ENCODE measurements at places on chromosomes 2 and 18. TPM values are rescaled to one million over a fixed set of nuclear protein-coding genes. Genes with fewer than 3 reads are reported as not detected.

DNA sequence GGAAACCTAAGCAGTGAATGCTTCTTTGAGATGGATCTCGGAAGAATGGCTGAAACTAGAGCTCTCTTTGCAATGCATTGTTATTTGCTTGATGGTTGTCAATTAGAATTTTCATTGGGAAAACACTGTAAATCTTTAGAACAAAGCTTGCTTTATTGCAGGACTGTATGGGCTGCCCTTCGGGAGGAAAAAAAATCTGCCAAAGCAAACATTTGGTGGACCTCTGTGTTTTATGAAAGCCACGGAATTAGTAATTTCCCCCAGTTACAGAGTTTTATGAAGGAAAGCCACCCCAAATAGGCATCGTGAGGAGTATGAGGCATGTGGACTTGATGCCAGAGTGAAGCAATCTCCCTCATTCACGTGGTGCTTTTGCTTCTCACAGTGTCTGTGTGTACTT, 33.5 kb downstream of the RHBDD1 start:
- no peaks in the 10 kb centered on the region for H3K27me3 ChIP-seq
- no peak for DNase-seq
- H3K4me1 ChIP-seq: no peaks in the 10 kb centered on the region
- H3K27ac ChIP-seq: no peak overlapping the region
- H3K4me3 ChIP-seq: no peak overlapping the region

DNA sequence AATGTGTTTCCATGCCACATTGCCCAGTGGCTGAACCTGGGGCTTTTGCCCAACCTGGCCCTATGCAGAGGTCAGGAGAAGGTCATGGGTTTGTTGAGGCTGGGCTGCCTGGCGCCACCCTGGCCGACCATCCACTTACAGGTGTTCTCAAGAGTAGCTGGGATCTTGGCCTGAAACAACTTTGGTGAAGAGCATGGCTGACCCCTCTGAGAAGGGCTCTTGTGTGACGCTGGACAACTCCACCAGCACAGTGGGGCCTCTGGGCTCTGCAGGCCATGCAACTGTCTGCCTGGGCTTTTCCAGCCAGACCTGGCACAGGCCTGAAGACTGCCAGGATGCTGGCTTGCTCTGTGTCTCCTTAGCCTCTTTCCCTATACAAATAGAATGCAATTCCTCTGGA, 76.4 kb upstream of the ZNG1B start:
- H3K4me3 ChIP-seq: no peak overlapping the region
- no peaks in the 10 kb centered on the region for H3K4me1 ChIP-seq
- no peak for DNase-seq
- no peaks in the 10 kb centered on the region for H3K36me3 ChIP-seq
- no peaks in the 10 kb centered on the region for H3K27me3 ChIP-seq

GRCh38 chr18:75240433-75240832, 29.8 kb downstream of the TSHZ1 start:
- H3K27me3 ChIP-seq: no peaks in the 10 kb centered on the region
- H3K27ac ChIP-seq: no peak overlapping the region
- DNase-seq: no peak

DNA sequence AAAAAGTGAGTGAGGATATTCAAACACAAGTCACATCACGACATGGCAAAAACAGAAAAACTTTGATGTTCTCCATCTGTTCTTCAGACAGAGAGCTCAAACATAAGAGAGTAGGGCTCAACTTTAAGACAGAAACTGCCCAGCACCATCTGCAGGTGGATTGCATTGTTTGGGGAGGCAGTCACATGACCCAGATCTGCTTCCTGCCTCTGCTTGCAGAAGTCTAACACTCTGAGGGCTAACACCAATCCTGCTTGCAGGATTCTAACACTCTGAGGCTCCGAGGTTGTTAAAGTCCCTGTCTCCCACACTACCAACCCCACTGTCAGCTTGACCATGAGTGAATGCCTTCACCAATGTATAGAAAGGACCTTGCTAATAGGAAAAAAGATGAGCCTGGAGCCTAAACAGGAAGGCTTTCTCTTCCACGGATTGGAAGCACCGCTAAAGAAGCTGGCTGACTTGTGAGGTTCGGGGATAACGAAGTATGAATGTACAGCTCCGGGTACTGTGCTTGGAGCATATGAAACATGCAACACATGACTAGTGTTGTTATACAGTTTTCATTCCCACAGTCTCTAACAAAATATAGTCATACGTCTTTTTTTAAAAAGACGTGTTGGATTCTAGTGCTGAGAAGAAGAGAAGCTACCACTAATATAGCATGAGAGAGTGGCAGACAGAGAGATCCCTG, 176.6 kb upstream of the CREB1 start:
- no peaks in the 10 kb centered on the region for H3K36me3 ChIP-seq
- no peak overlapping the region for H3K27ac ChIP-seq
- H3K4me1 ChIP-seq: peaks cover 4% of the 10 kb centered on the region
- no peaks in the 10 kb centered on the region for H3K27me3 ChIP-seq
- no peak overlapping the region for H3K4me3 ChIP-seq

SCG2 gene
- 509 TPM for polyA plus RNA-seq

Measured in SK-N-SH (cell line).